ENCODE measurements at places on chromosomes 6 and 20. TPM values are rescaled to one million over a fixed set of nuclear protein-coding genes. Genes with fewer than 3 reads are reported as not detected.
A peak's percentile ranks its signal among the peaks of the same experiment; 100 is the strongest.

DNA sequence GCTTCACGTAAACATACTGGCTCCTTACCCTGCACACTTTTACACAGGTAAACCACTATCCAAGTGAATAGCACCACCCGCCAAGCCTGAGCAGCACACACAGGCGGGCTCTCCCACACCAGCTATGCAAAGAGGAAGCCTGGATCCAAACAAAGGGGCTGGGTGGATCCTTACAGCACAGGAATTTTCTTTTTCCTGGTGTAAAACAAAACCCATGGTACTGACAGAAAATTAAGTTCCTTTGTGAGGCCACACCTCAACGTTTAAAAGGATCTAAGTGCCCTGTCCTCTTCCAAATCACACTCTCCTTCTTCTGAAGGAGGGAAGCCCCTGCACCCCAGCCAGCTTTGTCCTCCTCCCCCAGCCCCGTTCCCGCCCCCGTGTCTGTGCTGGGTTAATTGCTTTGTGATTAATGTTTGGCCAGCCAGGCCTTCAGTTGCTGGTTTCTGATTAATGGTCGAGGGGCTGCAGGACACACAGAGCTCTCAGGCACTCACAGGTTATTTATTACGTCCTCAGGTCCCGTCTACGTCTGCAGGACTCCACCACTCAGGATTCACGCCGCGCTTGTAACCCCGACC lies 6.1 kb downstream of the DACT2 start:
- peak; percentile 45 for DNase-seq

- peak; percentile 72 for DNase-seq
Observed at GRCh38 chr6:137651591-137652335, 157.6 kb upstream of the OLIG3 start.

WFDC11 gene
- total RNA-seq, result not detected

DNA sequence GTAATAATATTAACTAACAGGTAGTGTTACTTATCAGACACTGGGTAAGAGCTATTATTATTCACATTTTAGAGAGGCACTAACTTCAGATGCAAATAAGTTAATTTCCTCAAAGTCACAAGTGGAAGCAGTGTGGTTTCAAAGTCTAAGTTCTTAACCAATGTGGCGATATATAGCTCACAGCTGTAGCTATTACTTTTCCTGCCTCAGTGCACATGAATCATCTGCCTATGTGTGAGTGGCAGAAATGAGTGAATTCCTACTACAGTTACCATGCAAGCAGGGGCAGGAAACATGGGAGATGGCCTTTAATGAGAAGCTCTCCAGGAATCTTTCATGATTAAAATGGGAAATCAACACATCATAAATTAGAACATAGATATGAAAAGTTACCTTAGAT lies 126.2 kb upstream of the EYA4 start:
- no peak for DNase-seq

DNA sequence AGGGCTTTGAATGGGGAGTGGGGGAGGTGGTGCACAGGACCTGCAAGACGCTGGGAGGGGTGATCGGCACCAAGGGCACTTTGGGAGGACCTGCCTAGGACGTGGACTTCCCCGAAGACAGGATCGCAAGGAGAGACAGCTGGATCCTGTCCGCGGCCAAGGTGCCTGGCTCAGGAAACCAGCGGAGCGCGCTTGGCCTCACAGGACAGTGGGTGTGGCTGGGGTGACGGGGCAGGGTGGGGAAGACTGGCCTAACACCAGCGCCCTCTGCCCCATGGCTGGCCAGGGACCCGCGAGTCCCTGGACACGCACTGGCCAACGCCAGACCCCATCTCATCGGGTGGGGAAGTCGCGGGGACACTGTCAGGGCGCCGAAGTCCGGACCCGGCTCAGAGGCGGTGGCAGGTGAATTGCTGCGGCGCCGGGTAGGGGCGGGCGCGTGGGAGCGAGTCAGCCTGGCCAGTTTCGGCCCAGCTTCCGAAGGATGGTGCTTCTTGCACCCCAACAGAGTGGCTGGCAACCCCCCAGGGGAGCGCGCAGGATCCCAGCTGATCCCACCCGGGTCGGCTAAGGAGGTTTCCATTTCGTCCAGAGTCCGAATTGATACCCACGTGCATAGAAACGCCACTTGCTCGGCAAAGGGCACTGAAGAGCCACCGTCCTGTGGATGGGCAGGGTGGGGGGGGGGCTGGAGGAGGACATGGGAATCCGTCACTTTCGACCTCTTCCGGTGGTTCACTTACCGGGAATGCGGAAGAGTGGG lies 785 bp upstream of the THBD start:
- peak; percentile 26 for DNase-seq

DNA sequence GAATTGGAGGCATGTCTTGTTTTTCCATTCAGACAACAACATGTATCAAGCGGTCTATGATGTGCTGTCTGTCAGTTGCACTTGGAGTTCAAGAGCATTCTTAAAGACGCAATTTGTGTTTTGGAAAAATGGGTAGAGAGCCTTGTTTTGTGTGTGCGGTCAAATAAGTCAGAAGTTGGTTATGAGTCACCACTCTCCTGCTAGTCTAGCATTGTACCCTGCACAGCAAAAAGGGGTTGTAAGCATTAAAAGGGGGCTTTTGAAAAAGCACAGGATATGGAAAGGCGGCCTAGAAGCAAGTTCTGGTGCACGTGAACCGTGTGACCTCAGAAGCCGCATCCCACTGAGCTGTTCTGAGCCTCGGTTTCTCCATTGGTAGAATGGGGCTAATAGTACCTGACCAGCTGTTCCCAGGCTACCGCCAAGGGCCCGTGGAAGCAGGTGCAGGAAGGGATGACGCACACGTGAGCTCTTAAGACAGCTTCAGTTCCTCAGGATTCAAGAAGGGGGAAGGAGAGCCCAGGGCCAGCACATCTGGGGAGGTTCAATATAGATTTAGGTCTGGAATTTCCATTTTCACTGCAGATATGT lies 61.6 kb upstream of the SNX9 start:
- no peak for DNase-seq

GRCh38 chr20:34715384-34715783 lies 11.2 kb downstream of the TP53INP2 start:
- no peak for DNase-seq

GRCh38 chr20:11182720-11183119 lies 508.9 kb upstream of the JAG1 start:
- DNase-seq, result no peak

RNF39 gene
- not detected for total RNA-seq

- DNase-seq, result peak; percentile 8
Observed at GRCh38 chr6:38012573-38012972, 193.0 kb downstream of the ZFAND3 start.

OR12D3 gene
- total RNA-seq, result not detected

CST4 gene
- total RNA-seq, result not detected

- DNase-seq, result no peak
Observed at GRCh38 chr6:36851149-36851614, 11.9 kb upstream of the CPNE5 start.

DNA sequence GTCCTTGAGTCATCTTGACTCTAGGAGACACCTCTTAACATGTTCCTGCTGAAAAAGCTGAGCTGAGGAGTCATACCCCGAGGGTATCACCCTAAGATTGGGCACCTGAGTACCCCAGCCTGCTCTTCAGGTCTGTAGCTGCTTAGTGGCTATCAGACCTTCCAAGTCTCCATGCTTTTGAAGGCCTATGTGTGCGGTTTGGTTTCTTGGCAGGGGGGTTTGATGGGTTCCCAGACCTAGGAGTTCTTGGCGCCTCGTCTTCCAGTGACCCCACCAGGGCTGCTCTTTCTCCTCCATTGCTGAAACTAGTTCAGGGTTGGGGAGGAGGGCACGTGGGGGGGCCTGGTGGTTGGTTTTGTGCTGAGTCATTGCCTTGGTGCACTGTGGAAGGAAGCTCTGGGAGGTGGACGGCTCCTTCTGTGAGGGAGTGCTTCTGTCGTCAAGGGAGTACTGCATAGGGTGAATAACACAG lies 20.1 kb downstream of the IGF2R start:
- DNase-seq, result no peak

- DNase-seq, result no peak
Observed at GRCh38 chr6:95923518-95923917, 92.3 kb upstream of the FUT9 start.

- DNase-seq, result no peak
Observed at GRCh38 chr6:12446394-12446793, 156.2 kb downstream of the EDN1 start.

DNA sequence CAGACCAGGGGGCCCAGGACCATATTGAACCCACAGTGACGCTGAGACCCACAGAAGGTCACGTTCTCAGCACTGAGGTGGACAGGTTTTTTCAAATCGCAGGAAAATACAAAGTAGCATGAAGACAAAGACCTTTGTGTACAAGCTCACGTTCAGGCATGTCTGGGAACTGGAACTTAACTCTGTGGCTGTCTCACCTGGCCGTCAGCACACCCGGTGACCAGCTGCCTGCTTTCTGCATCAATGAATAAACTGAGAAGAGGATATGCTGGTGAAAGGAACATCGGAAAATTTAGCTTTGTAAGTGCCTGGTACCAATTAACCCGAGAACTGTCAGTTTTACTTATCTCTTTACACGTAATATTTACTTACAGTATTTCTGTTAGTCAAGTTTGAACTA lies 36.5 kb downstream of the WDR27 start:
- DNase-seq, result no peak

TFAP2A gene
- 0.20 TPM for total RNA-seq

GRCh38 chr6:66558189-66558588 lies 851.2 kb upstream of the EYS start:
- no peak for DNase-seq

- no peak for DNase-seq
Observed at GRCh38 chr6:37897321-37897720, 77.8 kb downstream of the ZFAND3 start.

Data from left colon (tissue), 2 donors.